SJSA1 (cell line): ENCODE measurements at places on chromosomes 1 and 21. TPM values are rescaled to one million over a fixed set of nuclear protein-coding genes. Genes with fewer than 3 reads are reported as not detected.

Gene SEC16B
- total RNA-seq, result 0.13 and 0.82 TPM in 2 replicates

DNA sequence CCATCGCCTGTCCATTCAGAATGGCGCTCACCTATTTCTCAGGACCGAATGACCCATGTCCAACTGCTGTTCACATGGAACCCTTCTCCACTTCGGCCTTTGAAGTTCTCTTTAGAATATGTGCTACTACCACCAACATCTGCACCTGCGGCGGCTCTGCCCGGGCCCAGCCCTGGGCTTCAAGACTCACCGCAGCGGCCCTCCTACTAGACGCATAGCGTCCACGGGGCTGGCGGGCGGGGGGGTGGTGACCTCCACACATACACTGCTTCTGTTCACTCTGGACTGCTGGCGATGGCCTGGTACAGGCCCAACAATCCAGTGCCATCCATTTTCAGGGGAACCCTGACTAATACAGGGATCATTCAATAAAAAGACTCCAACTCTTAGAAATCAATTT lies 394.2 kb downstream of the VAV3 start:
- no peaks in the 10 kb centered on the region for H3K27me3 ChIP-seq
- H3K4me3 ChIP-seq, result no peak overlapping the region
- H3K4me1 ChIP-seq, result no peaks in the 10 kb centered on the region
- no peak for DNase-seq
- H3K27ac ChIP-seq, result no peak overlapping the region
- no peaks in the 10 kb centered on the region for H3K36me3 ChIP-seq

DNA sequence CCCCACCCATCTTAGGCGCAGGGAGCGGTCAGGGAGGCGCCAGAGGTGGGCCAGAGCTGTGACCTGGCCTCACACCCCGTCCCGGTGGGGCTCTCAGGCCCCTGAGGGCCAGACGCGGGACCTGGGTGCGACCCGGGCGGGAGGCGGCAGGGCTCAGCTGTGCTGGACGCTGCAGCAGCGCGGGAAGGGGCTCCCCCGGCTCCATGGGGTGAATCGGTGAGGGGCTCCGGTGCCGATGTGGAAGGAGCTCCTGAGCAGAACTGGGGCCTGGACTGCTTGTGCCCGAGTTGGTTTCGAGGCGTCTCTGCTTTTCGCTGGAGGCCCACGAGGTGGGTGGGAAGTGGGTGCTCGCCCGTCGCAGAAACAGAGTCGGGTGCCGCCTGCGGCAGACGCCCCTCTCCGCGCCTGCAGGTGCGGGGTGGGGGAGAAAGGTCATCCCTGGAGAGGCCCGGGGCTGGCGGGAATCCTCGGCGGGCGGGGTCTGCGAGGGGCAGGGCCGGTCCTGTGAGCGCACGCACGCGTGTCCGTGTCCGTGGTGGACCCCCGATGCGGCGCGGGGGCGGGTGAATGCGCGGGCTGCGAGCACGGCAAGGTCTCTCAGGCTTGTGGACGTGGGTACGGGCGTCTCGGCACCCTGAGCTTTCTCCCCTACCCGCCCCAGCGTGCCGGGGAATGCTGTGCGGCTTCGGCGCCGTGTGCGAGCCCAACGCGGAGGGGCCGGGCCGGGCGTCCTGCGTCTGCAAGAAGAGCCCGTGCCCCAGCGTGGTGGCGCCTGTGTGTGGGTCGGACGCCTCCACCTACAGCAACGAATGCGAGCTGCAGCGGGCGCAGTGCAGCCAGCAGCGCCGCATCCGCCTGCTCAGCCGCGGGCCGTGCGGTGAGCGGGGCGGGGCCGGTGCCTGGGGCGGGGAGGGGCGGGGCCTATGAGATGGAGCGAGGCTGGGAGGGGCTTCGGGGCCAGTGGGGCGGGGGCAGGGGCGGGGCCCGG lies 20.4 kb downstream of the AGRN start:
- DNase-seq, result peak; percentile 46
- H3K4me1 ChIP-seq, result peaks cover 9% of the 10 kb centered on the region
- peak overlapping the region; percentile 19 for H3K4me3 ChIP-seq

- peaks cover 43% of the 10 kb centered on the region for H3K36me3 ChIP-seq
- H3K4me3 ChIP-seq, result no peak overlapping the region
- no peaks in the 10 kb centered on the region for H3K4me1 ChIP-seq
- no peak overlapping the region for H3K27ac ChIP-seq
- no peak for DNase-seq
- no peaks in the 10 kb centered on the region for H3K27me3 ChIP-seq
Observed at GRCh38 chr21:32311621-32312020, 13.0 kb downstream of the MRAP start.

Gene DCDC2B
- total RNA-seq, result not detected in 2 replicates

- no peaks in the 10 kb centered on the region for H3K4me1 ChIP-seq
- no peak for DNase-seq
- no peaks in the 10 kb centered on the region for H3K27me3 ChIP-seq
- H3K36me3 ChIP-seq, result peaks cover 8% of the 10 kb centered on the region
- H3K4me3 ChIP-seq, result no peak overlapping the region
Observed at GRCh38 chr21:44019568-44019958, 7.5 kb downstream of the TRAPPC10 start.

DNA sequence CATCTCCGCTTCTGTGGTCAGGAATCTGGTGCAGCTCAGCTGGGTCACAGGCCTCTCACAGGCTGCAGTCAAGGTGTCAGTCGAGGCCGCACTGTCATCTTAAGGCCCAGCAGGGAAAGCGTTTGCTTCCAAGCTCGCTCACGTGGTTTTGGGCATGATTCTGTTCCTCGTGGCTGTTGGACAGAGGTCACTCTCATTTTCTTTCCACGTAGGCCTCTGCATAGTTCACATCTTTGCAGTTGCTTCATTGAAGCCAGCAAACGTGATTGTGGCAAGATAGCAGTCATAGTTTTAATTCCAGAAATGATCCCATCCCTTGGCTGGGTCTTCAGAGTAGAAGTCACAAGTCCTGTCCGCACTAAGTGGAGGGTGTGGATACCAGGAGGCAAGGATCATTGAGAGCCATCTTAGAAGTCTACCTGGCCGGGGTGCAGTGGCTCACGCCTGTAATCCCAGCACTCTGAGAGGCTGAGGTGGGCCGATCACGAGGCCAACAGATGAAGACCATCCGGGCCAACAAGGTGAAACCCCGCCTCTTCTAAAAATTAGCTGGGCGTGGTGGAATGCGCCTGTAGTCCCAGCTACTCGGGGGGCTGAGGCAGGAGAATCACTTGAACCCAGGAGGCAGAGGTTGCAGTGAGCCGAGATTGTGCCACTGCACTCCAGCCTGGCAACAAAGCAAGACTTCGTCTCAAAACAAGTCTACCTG lies 24.5 kb downstream of the NECAP2 start:
- no peak overlapping the region for H3K27ac ChIP-seq

Gene CACNA1S
- total RNA-seq, result not detected in 2 replicates

GRCh38 chr1:183308719-183309118 lies 109.5 kb downstream of the NMNAT2 start:
- peaks cover 6% of the 10 kb centered on the region; the same call in 1 of the 2 replicates for H3K4me1 ChIP-seq
- no peaks in the 10 kb centered on the region for H3K27me3 ChIP-seq
- H3K27ac ChIP-seq, result no peak overlapping the region
- no peak for DNase-seq
